ENCODE measurements at places on chromosomes 5 and 9. TPM values are rescaled to one million over a fixed set of nuclear protein-coding genes. Genes with fewer than 3 reads are reported as not detected.
A peak's percentile ranks its signal among the peaks of the same experiment; 100 is the strongest.

- H3K27me3 ChIP-seq: no peaks in the 10 kb centered on the region
- DNase-seq: peak; percentile 47
- H3K36me3 ChIP-seq: no peaks in the 10 kb centered on the region
- H3K4me3 ChIP-seq: no peak overlapping the region
These were observed 44.5 kb upstream of the ANGPTL2 start for GRCh38 chr9:127166651-127167524.

DNA sequence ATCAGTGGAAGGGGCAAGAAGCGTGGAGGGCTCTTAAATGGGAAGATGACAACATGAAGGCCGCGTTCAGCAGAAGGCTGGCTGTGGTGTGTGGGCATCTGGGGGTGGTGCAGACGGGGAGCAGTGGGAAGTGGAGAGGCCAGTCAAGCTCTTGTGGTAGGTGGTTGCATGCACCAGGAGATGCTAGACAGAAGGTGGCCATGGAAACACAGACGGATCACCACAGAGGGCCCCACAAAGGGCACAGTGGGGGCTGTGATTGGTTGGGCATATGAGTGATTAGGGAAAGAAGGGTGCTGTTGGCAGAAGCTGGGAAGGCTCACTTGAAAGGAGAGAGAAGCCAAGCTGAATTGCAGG is 14.7 kb downstream of the MTMR12 start:
- no peak overlapping the region for H3K27ac ChIP-seq
- H3K4me1 ChIP-seq: peaks cover 27% of the 10 kb centered on the region
- H3K27me3 ChIP-seq: no peaks in the 10 kb centered on the region

DNA sequence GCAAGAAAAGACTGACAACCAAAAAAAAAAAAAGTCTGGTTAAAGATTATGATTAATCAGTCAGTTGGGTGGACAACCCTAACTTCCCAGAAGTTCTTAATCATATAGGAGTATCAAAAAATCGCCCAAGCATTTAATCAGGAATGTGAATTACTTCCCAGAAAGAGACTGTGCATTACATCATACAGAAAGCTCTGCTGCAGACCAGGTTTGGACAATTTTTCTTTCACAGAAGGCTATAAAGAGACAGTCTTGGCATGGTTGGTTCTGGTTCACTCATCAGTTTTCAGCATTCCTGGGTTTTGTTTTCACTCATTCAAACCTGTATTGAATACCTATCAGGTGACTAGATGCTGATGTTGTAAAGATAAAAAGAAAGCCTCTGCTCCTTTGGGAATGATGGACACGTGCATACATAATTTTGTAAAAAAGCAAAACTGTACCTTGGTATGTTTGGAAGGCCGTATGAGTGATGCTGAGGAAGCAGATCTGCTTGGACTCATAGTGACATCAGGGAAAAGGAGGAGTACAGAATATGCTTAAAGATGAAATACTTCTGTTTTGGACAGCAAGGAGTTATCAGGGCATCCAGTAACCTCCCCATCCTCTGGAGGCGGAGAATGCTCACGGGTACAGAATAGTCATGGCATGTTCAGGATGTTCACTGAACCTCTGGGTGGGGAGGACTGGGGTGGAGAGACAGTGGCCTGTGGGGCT is 178.4 kb downstream of the GNA14 start:
- no peaks in the 10 kb centered on the region for H3K4me1 ChIP-seq
- no peak overlapping the region for H3K27ac ChIP-seq
- H3K4me3 ChIP-seq: no peak overlapping the region
- H3K36me3 ChIP-seq: no peaks in the 10 kb centered on the region
- no peak for DNase-seq
- no peaks in the 10 kb centered on the region for H3K27me3 ChIP-seq

- peaks cover 16% of the 10 kb centered on the region for H3K36me3 ChIP-seq
- no peaks in the 10 kb centered on the region for H3K27me3 ChIP-seq
- H3K4me3 ChIP-seq: peak overlapping the region; percentile 1
These were observed 239.0 kb downstream of the FANCC start for GRCh38 chr9:95078511-95078910.

DNA sequence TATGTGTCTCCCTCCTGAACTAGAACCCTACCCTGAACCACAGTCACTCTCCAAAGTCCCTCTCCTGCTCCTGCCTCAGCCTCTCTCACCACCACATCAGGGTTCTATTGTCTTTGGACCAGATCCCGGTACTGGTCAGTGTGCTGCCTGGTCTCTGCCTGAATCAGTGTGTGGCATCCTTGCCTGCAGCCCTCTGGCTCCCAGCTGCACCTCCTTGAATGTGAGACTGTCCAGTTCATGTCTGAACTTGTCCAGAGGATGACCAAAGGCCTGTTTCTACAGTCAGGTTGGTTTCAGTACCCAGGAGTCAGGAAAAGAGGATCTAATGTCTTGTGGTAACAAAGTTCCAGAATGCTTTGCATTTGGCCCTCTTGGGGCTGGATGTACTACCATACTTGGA is 76.8 kb upstream of the RANBP3L start:
- no peak for DNase-seq
- H3K4me3 ChIP-seq: no peak overlapping the region
- H3K36me3 ChIP-seq: no peaks in the 10 kb centered on the region

- DNase-seq: peak; percentile 90
- no peak overlapping the region for H3K4me3 ChIP-seq
- H3K27ac ChIP-seq: no peak overlapping the region
These were observed 211.2 kb downstream of the GADD45G start for GRCh38 chr9:89815903-89816573.

DNA sequence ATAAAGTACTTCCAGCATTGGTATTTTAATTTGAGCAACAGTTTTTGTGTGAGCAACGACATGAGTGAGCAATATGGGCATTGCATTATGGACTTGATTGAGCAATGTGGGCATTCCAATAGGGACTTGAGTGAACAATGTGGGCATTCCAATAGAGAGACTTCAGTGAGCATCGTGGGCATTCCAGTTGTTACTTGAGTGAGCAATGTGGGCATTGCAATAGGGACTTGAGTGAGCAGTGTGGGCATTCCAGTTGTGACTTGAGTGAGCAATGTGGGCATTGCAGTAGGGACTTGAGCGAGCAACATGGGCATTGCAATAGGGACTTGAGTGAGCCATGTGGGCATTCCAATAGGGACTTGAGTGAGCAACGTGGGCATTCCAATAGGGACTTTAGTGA is 52.2 kb downstream of the ZCCHC7 start:
- H3K4me1 ChIP-seq: no peaks in the 10 kb centered on the region
- DNase-seq: no peak
- H3K36me3 ChIP-seq: no peaks in the 10 kb centered on the region

- no peaks in the 10 kb centered on the region for H3K36me3 ChIP-seq
- no peak overlapping the region for H3K27ac ChIP-seq
- DNase-seq: no peak
- H3K4me1 ChIP-seq: no peaks in the 10 kb centered on the region
- no peak overlapping the region for H3K4me3 ChIP-seq
- H3K27me3 ChIP-seq: no peaks in the 10 kb centered on the region
These were observed 50.2 kb downstream of the SMC2 start for GRCh38 chr9:104144336-104144735.

GRCh38 chr9:115770521-115770920 is 383.1 kb upstream of the PAPPA start:
- no peaks in the 10 kb centered on the region for H3K4me1 ChIP-seq
- no peak for DNase-seq
- H3K27ac ChIP-seq: no peak overlapping the region

DNA sequence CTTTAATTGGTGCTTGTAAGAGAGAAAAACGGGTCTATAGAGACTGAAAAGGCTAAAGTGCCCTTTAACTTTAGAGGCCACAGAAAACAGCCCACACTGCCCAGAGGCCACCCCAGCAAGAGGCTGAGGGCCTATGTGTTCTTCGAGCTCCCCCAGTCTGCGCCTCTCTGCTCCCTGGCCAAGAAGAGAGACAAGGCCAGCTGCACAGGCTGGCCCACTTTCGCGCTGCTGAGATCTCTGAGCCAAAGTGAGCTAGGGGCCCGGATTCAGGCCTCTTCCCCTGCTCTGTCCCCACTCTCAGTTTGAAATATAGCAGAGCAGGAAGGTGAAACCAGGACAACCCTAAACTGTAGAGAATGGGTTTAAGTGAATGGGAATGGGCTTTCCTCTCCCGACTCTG is 132.0 kb upstream of the TRIM32 start:
- DNase-seq: peak; percentile 73
- no peak overlapping the region for H3K4me3 ChIP-seq
- H3K27ac ChIP-seq: no peak overlapping the region
- H3K27me3 ChIP-seq: no peaks in the 10 kb centered on the region
- peaks cover 4% of the 10 kb centered on the region for H3K4me1 ChIP-seq
- H3K36me3 ChIP-seq: no peaks in the 10 kb centered on the region

- DNase-seq: no peak
- H3K4me1 ChIP-seq: no peaks in the 10 kb centered on the region
- no peak overlapping the region for H3K4me3 ChIP-seq
- H3K27me3 ChIP-seq: no peaks in the 10 kb centered on the region
- H3K36me3 ChIP-seq: no peaks in the 10 kb centered on the region
- no peak overlapping the region for H3K27ac ChIP-seq
These were observed 88.7 kb downstream of the SYK start for GRCh38 chr9:90890146-90890810.

GRCh38 chr5:143707806-143708205 is 104.2 kb upstream of the HMHB1 start:
- no peak overlapping the region for H3K4me3 ChIP-seq
- H3K27ac ChIP-seq: no peak overlapping the region
- H3K27me3 ChIP-seq: no peaks in the 10 kb centered on the region
- DNase-seq: no peak
- no peaks in the 10 kb centered on the region for H3K36me3 ChIP-seq
- no peaks in the 10 kb centered on the region for H3K4me1 ChIP-seq

- no peak overlapping the region for H3K4me3 ChIP-seq
- H3K27me3 ChIP-seq: no peaks in the 10 kb centered on the region
- no peak overlapping the region for H3K27ac ChIP-seq
These were observed 45.3 kb upstream of the AKNA start for GRCh38 chr9:114433086-114433485.

- H3K4me1 ChIP-seq: no peaks in the 10 kb centered on the region
- no peak overlapping the region for H3K4me3 ChIP-seq
- no peak overlapping the region for H3K27ac ChIP-seq
- no peak for DNase-seq
These were observed 9.0 kb downstream of the PPP3R2 start for GRCh38 chr9:101585740-101586139.

DNA sequence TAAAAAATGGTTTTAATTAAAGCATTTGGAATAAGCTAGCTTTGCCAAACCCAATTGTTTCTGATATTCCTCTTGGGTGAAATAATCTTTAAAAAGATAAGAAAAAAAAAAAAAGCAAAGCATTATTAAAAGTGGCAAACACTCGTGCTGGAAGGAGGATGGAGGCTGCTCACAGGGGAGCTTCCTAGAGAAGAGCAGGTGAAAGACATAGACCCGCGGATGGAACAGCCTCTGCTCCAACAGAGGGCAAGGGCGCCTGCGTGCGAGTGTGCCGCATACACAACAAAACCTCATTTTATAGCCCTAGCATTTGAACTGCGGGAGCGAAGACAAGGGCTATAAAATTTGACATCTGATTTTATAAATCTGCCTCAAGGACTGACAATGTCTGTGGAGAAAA is 33.4 kb upstream of the SLC25A51 start:
- no peaks in the 10 kb centered on the region for H3K27me3 ChIP-seq
- H3K27ac ChIP-seq: no peak overlapping the region
- no peaks in the 10 kb centered on the region for H3K36me3 ChIP-seq
- no peak for DNase-seq

DNA sequence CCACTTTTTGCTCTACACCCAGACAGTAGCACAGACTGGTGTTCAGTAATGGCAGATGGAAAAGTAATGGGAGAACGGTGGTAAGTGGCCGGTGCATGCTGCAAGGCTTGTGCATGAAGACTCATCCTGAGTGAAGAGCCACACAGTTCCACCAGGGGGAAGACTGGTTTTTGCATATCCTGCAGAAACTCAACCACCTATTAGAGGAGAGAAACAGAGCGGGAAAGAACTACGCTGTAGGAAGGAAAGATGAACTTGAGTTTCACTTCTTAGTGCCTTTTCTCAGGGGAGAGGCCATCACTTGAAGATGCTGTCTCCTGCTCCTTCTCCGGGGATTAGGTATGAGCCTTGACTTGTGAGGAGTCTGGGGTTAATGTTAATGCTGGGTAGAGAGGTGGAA is 9.4 kb upstream of the PRSS3 start:
- no peak for DNase-seq
- no peak overlapping the region for H3K27ac ChIP-seq
- H3K36me3 ChIP-seq: no peaks in the 10 kb centered on the region

DNA sequence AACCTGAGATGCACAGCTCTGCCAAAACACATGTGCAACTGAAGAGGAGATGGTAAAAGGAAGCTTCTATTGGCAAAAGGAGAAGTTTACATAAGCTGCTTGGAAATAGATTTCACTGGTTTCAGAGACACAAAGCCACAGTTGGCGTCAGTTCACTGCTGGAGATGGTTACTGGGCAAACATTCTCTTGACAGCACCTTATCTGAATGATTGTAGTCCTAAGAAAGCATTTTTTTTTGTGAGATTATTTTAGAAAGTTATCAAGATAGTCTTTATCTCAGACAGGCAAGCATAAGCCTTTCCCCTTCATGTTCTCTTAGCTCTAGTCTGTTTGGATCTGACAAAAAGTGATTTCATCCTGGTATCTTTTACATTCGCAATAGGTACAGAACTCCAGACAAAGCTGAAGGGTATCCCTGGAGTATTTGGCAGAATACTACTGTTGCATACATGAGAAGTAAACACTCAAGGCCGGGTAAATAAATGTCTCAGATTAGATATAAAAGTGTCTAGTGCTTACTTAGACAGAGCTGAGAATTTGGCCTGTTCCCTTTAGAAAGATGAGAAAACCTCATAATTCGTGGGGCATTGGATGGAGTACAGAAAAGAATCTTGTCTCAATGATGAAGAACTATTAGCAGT is 1668.0 kb upstream of the NUDT12 start:
- peak overlapping the region; percentile 27 for H3K27ac ChIP-seq
- H3K4me1 ChIP-seq: no peaks in the 10 kb centered on the region
- no peaks in the 10 kb centered on the region for H3K27me3 ChIP-seq
- H3K4me3 ChIP-seq: no peak overlapping the region
- no peaks in the 10 kb centered on the region for H3K36me3 ChIP-seq

GRCh38 chr5:78659114-78659513 is 10.5 kb upstream of the LHFPL2 start:
- H3K36me3 ChIP-seq: no peaks in the 10 kb centered on the region
- no peaks in the 10 kb centered on the region for H3K4me1 ChIP-seq
- no peak overlapping the region for H3K27ac ChIP-seq

GRCh38 chr9:111198936-111199335 is 131.1 kb downstream of the OR2K2 start:
- H3K27ac ChIP-seq: no peak overlapping the region
- H3K4me1 ChIP-seq: no peaks in the 10 kb centered on the region
- DNase-seq: no peak
- H3K36me3 ChIP-seq: no peaks in the 10 kb centered on the region
- H3K27me3 ChIP-seq: no peaks in the 10 kb centered on the region

The SLC6A19 gene
- not detected for total RNA-seq

The DAB2IP gene
- total RNA-seq: 20.1 TPM

The MARVELD2 gene
- total RNA-seq: 0.49 TPM

All from sigmoid colon (tissue), 7 donors.